ENCODE measurements at places on chromosomes 4 and X. TPM values are rescaled to one million over a fixed set of nuclear protein-coding genes. Genes with fewer than 3 reads are reported as not detected.

DNA sequence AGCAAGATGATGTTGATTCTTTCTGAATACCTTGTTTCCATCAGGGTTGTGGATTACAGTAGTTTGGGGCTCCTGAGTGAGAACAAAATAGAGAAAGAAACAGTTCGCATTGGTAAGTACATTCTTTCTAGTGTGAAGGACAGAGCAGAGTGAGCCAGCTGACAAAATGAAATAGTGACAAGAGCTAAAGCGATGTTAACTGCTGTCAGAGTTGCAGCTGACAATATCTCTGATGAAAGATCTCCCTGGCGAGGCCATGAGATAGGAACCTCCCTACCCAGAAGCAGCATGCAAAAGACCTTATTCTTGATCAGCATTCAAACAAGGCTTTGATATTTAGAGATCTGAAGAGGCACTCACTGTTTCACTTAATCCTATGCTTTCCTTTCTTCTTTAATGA lies 258.6 kb downstream of the CAMK2D start:
- DNase-seq = no peak

The PPP1R3F gene
- total RNA-seq = 8.9 TPM

GRCh38 chr4:18689308-18690115 lies 668.0 kb upstream of the LCORL start:
- peak; percentile 3 for DNase-seq

The FDCSP gene
- total RNA-seq = not detected

- DNase-seq = no peak
Measured at GRCh38 chr4:20421603-20421985, 169.9 kb downstream of the SLIT2 start.

All from H7 (cell line).